Dermis lymphatic vessel endothelial cell (primary cell): ENCODE measurements at places on chromosomes 2 and 18. TPM values are rescaled to one million over a fixed set of nuclear protein-coding genes. Genes with fewer than 3 reads are reported as not detected.

HJURP gene
- 2.1 and 2.3 TPM in 2 replicates for total RNA-seq

CD28 gene
- 0.09 and 0.11 TPM in 2 replicates for total RNA-seq

ACADL gene
- total RNA-seq = not detected in 2 replicates

EFEMP1 gene
- total RNA-seq = 1,851 and 8,510 TPM in 2 replicates

INPP1 gene
- total RNA-seq = 12.0 and 15.4 TPM in 2 replicates
